Ascending aorta (tissue), 2 donors: ENCODE measurements at places on chromosomes 7 and 10. TPM values are rescaled to one million over a fixed set of nuclear protein-coding genes. Genes with fewer than 3 reads are reported as not detected.

GRCh38 chr7:32255036-32255435 lies 184.8 kb upstream of the PDE1C start:
- H3K27ac ChIP-seq = no peak overlapping the region
- H3K4me1 ChIP-seq = no peaks in the 10 kb centered on the region
- no peak for DNase-seq
- H3K4me3 ChIP-seq = no peak overlapping the region
- no peaks in the 10 kb centered on the region for H3K36me3 ChIP-seq

DNA sequence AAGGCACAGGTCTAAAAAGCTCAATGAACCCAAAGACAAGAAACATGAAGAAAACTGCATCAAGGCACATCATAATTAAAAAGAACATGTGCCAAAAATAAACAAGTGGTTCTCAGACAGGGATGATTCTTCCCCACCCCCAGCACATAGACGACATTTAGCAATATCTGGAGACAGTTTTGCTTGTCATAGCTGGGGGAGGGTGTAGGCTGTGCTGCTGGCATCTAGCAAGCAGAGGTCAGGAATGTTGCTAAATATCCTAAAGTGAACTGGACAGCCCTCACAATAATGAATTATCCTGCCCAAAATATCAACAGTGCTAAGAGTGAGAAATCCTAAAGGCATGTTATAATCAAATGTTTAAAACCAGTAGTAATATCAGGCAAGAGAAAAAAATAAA lies 122.6 kb downstream of the MICU1 start:
- no peaks in the 10 kb centered on the region for H3K27me3 ChIP-seq
- H3K4me1 ChIP-seq = no peaks in the 10 kb centered on the region
- no peaks in the 10 kb centered on the region for H3K36me3 ChIP-seq
- no peak overlapping the region for H3K27ac ChIP-seq
- no peak overlapping the region for H3K4me3 ChIP-seq
- no peak for DNase-seq

GRCh38 chr7:11332186-11332864 lies 358.7 kb downstream of the PHF14 start:
- no peak overlapping the region for H3K27ac ChIP-seq
- no peaks in the 10 kb centered on the region for H3K4me1 ChIP-seq
- no peak for DNase-seq
- no peak overlapping the region for H3K4me3 ChIP-seq
- H3K27me3 ChIP-seq = no peaks in the 10 kb centered on the region

- no peaks in the 10 kb centered on the region for H3K27me3 ChIP-seq
- H3K4me3 ChIP-seq = no peak overlapping the region
- peaks cover 3% of the 10 kb centered on the region for H3K4me1 ChIP-seq
- H3K36me3 ChIP-seq = peaks cover 3% of the 10 kb centered on the region
Measured at GRCh38 chr7:95804052-95804451, 31.7 kb downstream of the DYNC1I1 start.

- H3K4me3 ChIP-seq = no peak overlapping the region
- H3K27ac ChIP-seq = no peak overlapping the region
- H3K4me1 ChIP-seq = no peaks in the 10 kb centered on the region
- H3K27me3 ChIP-seq = no peaks in the 10 kb centered on the region
- no peaks in the 10 kb centered on the region for H3K36me3 ChIP-seq
Measured at GRCh38 chr10:78616125-78616695, 452.6 kb upstream of the ZMIZ1 start.

DNA sequence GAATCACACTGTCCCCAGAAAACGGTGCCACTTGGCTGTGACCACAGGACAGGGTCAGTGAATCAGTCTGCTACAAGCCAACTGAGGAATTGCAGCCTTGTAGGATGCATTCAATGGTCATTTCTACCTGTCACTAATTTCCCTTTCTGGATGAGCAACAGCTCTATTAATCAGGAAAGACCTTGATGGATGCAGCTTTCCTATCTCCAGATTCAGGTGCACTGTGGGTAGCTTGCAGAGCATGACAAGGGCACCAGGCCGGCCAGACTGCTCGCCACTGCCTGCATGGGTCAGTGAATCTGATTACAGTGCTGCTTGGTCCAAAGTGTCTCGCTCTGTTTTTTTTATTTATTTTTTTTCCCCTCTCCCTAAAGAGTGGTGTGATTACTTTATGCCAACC lies 506.8 kb upstream of the AUTS2 start:
- H3K27ac ChIP-seq = no peak overlapping the region
- no peaks in the 10 kb centered on the region for H3K27me3 ChIP-seq
- no peak overlapping the region for H3K4me3 ChIP-seq
- no peak for DNase-seq
- H3K4me1 ChIP-seq = no peaks in the 10 kb centered on the region

DNA sequence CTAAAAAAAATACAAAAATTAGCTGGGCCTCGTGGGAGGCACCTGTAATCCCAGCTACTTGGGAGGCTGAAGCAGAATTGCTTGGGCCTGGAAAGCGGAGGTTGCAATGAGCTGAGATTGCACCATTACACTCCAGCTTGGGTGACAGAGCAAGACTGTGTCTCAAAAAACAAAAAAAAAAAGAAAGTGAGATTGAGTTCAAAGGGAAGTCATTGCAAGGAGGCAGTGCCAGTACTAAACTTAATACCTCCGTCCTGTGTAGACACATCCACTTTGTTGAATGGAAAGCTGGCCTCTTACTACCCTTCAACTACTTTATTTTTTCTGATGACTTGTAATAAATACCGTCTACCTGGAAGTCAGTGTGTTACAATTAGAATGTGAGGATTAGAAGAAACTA lies 31.0 kb downstream of the AHCYL2 start:
- no peaks in the 10 kb centered on the region for H3K27me3 ChIP-seq
- no peaks in the 10 kb centered on the region for H3K4me1 ChIP-seq
- H3K27ac ChIP-seq = no peak overlapping the region
- no peak overlapping the region for H3K4me3 ChIP-seq
- DNase-seq = no peak
- no peaks in the 10 kb centered on the region for H3K36me3 ChIP-seq

DNA sequence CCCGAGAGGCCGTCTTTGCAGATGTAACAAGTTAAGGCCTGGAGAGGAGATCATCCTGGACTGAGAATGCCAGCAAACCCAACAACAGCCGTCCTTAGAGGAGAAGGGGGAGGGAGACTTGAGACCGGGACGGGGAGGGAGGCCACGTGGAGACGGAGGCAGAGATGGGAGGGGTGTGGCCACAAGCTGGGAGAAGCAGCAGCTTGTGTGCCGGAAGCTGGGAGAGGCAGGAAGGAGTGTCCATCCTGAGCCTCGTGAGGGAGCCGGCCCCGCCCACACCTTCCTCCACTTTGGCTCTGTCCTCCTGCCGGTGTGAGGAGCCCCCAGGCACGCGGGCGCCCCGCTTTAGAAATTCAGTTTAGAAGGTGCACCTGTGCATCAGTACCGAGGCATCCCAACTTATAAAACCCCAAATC lies 95.7 kb downstream of the DNAJB6 start:
- H3K27ac ChIP-seq = no peak overlapping the region
- H3K4me3 ChIP-seq = no peak overlapping the region
- no peaks in the 10 kb centered on the region for H3K27me3 ChIP-seq
- no peaks in the 10 kb centered on the region for H3K4me1 ChIP-seq

DNA sequence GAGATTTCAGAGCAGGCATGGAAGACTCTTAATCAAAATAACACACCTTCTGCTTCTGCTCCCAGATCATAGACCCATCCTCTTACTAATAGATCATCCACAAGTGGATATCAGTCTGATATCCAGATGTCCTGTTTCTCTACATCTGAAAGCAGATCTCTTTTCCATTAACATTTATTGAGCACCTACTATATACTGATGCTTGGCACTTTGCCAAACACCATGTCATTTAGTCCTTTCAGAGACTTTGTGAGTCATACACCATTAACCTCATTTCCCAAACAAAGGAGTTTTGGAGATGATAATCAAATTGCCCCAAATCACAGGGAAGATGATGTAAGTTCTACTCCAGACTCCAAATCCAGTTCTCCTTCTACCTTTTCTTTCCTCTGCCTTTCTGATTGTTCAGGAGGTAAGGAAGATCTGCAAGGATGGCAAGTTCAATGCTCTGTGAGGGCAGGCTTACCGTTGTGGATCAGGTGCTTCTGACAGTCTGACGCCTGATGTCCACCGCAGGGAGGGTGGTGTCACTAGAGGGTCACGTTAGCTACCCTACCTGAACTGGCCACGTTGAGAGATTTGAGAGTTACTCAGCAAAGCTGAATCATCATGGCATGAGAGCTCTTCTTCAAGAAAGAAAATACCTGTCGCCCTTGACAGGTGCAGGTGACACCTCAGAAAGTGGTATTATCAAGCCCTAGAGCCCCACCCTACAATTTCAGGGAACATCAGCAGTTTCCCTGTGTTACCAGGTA lies 269.6 kb upstream of the ZMIZ1 start:
- no peaks in the 10 kb centered on the region for H3K27me3 ChIP-seq
- no peak overlapping the region for H3K27ac ChIP-seq
- no peak for DNase-seq
- H3K36me3 ChIP-seq = no peaks in the 10 kb centered on the region
- H3K4me1 ChIP-seq = no peaks in the 10 kb centered on the region

GRCh38 chr10:63885156-63885555 lies 364.0 kb downstream of the REEP3 start:
- no peaks in the 10 kb centered on the region for H3K27me3 ChIP-seq
- no peaks in the 10 kb centered on the region for H3K4me1 ChIP-seq
- H3K27ac ChIP-seq = no peak overlapping the region
- no peak for DNase-seq
- H3K36me3 ChIP-seq = no peaks in the 10 kb centered on the region

GRCh38 chr10:102393411-102394078 lies 2.0 kb upstream of the NFKB2 start:
- peaks cover 8% of the 10 kb centered on the region for H3K4me1 ChIP-seq
- peak overlapping the region; percentile 89 for H3K27ac ChIP-seq
- H3K36me3 ChIP-seq = peaks cover 3% of the 10 kb centered on the region
- peak overlapping the region; percentile 65 for H3K4me3 ChIP-seq

GRCh38 chr10:60262647-60263126 lies 127.0 kb downstream of the ANK3 start:
- no peaks in the 10 kb centered on the region for H3K4me1 ChIP-seq
- no peak for DNase-seq
- H3K36me3 ChIP-seq = no peaks in the 10 kb centered on the region
- H3K27me3 ChIP-seq = no peaks in the 10 kb centered on the region

- no peak for DNase-seq
- H3K4me3 ChIP-seq = no peak overlapping the region
- no peaks in the 10 kb centered on the region for H3K36me3 ChIP-seq
Measured at GRCh38 chr10:86747796-86748581, 8.4 kb upstream of the BMPR1A start.

- H3K4me3 ChIP-seq = peak within 1 kb of the TSS; percentile 67
- H3K27ac ChIP-seq = peak within 1 kb of the TSS; percentile 96
- no peaks in the 10 kb centered on the region for H3K4me1 ChIP-seq
- H3K27me3 ChIP-seq = no peaks in the 10 kb centered on the region
Measured at GRCh38 chr7:120857588-120858573, at the start of gene TSPAN12. TSPAN12 (minus strand) TSS chr7:120858144; CDS start chr7:120856763, 1,381 bp downstream.

EPC1 gene
- total RNA-seq = 31.4 TPM

AEBP1 gene
- 1,349 TPM for total RNA-seq

CPA1 gene
- not detected for total RNA-seq

SAP25 gene
- total RNA-seq = 11.8 TPM
